ENCODE measurements at places on chromosomes 4 and X.

DNA sequence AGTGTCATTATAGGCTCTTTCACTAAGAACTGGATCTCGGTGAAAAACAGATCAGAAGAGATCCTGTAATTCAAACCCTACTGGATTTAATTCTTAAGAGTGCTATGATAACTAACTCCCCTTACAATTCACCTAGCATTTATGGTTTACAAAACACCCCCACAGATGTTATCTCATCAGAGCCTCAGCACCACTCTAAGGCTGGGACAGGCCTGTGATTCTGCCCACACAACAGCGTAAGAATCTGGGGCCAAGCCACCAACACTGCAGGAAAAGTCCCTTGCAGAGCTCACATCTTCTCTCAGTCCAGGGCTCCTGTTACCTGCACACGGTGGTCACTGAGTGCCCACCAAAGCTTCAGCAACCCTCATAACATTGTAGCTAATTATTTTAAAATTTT is 8.9 kb downstream of the MFAP3L start:
- DNase-seq: no peak

- no peak for DNase-seq
Observed at GRCh38 chrX:18354369-18355223, at the start of gene SCML2. Gene SCML2 (minus strand): TSS chrX:18354688. CDS start chrX:18334071, 20,617 bp downstream.

- no peak for DNase-seq
Observed at GRCh38 chr4:165199722-165200121, 7.6 kb upstream of the KLHL2 start.

DNA sequence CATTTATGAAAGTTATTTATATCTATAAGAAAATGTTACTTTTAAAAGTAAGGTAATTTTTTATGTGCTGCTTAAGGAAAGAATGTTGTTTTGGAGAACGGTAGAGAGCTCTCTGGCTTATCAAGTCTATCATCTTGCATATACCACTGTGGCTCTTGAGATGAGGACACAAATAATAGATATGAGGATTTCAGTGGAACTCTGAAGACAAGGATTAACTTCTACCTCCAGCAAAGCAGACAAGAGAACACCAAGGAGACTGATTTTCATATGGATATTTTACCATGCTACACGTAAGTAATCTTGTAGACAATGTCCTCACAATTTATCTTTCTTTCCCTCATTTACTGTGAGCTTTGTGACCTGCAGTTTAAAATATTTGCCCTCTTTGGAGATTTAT is 557.5 kb upstream of the NDST4 start:
- DNase-seq: no peak

- no peak for DNase-seq
Observed at GRCh38 chr4:14916554-14917297, 85.6 kb upstream of the CPEB2 start.

- no peak for DNase-seq
Observed at GRCh38 chr4:147388018-147388417, 92.9 kb upstream of the EDNRA start.
